ENCODE measurements at places on chromosomes 13 and 19.

DNA sequence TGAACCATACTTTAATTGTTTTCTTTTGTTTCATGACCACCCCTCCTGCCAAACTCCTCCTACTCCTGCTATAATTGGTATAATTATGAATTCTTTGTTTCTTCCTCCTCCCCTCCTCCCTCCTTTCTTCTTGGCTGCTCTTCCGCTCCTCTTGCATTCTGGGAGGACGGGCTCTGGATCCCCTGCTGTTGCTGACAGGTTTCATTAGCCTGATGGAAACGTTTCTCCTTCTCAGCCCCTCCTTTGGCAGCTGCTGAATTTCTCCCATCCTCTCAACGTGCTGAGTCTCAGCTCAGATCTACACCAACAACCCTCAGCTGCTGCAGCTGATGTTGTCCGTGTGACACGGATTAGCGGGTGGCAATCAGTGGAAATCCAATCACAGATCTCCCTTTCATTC lies 97.1 kb upstream of the UBAC2 start:
- no peak for DNase-seq

DNA sequence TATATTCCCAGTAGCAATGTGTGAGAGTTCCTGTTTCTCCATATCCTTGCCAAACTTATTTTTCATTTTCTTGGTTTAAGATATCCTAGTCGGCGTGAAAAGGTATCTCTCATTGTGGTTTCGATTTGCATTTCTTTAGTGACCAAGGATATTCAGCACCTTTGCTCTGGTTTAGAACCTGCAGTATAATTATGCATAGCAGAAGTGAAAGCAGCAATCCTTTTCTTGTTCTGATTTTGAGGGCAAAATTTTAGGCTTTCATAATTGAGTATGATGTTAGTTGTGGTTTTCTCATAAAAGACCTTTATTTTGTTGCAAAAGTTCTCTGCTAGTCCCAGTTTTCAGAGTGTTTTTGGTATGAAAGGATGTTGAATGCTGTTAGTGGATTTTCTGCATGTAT lies 491.0 kb downstream of the FGF9 start:
- no peak for DNase-seq

GRCh38 chr19:3613818-3614661 lies 7.4 kb upstream of the TBXA2R start:
- no peak for DNase-seq

DNA sequence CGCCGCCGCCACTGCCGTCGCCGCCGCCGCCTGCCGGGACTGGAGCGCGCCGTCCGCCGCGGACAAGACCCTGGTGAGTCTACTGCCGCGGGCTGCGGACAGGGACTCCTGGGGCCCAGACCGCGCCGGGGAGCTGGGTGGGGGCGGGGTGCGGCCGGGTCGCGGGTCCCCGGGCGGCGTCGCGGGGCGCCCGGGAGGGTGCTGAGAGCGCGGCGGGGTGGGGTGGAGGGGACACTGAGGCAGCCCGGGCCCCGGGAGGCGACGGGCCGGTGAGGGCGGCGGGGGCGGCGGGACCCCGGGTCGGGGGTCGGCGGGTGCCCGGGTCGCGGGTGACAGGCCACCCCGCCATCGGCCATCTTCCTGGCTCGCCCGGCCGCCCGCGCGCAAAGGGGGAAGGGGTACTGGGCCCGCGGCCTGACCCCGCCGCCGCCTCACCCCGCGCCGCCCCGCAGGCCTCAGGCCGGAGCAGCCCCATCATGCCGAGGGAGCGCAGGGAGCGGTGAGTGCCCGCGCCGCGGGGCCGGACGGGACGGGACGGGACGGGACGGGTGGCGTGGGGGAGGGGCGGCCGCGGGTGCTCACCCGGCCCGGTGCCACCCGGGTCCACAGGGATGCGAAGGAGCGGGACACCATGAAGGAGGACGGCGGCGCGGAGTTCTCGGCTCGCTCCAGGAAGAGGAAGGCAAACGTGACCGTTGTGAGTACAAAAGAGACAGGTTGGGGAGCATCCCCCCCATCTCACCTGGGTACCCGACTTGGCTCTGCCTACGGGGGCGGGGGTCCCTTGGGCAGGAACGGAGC lies 489 bp downstream of the CCNE1 start:
- DNase-seq: no peak

GRCh38 chr13:47903836-47904235 lies 97.2 kb downstream of the SUCLA2 start:
- DNase-seq: no peak

- DNase-seq: no peak
Observed at GRCh38 chr13:76836311-76836710, 49.9 kb downstream of the KCTD12 start.

DNA sequence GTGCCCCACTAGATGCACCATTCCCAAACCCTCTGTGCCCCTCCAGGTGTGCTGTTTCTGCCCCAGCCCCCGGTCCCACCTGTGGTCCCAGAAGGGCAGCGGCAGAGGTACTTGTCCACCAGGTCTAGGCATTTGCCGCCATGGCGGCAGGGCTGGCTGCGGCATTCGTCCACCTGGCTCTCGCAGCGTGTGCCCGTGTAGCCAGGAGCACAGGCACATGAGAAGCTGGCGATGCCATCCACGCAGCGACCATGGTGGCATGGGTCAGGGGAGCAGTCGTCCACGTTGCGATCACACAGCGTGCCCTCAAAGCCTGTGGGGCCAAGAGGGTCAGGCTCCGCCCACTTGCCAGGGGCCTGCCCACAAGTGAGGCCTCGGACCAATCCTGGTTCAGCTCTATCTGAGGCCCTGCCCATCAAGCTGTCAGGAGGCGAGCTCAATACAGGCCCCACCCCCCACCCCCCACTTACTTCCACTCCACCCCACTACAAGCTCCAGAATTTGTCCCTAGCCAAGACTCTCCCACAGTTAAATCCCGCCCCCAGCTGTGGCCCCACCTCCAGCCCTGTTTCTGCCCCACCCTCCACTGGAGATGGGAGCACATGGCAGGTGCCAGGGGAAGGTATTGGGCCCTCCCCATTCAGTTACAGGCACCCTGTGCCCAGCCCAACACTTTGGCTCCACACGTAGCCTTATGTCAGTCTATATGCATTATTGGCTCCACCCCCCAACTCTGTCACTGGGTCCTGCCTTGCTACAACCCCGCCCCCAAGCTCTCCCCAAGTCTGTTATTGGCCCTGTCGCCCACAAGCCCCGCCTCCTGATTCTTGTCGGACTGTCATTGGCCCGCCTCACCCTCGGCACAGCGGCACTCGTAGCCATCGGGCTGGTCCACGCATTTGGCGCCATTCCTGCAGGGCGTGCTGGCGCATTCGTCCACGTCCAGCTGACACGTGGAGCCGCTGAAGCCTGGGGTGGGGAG lies 13.5 kb downstream of the NOTCH3 start:
- DNase-seq: no peak

DNA sequence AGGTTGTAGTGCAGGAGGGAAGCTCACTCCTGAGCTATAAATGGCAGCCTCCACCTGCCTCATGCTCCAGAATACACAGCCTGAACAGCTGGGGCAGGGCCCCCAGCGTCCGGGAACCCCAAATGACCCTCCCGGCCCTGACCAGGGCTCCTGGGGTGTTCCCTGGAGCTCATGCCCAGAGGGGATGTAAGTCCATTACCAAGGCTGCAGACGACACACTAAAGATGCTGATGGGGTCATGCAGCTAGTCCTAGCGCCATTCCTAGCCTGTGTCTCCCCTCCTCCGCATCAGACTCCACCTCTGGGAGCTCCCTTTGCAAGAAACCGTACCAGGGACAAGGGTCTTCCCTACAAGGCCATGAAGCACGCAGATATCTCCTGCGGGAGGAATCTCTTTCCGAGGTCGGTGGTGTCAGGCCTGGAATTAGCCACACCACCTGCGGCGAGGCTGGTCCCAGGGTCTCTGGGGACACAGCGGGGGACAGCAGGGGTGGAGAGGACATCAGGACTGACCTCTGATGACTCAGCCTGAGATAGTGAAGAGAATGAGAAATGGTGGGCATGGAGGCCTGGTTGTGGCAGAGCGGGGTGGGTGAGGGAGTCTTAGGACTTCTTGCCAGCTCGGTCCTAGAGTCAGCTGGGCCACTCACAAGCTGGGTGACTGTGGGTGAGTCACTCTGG lies 11.9 kb upstream of the TPM4 start:
- DNase-seq: no peak

DNA sequence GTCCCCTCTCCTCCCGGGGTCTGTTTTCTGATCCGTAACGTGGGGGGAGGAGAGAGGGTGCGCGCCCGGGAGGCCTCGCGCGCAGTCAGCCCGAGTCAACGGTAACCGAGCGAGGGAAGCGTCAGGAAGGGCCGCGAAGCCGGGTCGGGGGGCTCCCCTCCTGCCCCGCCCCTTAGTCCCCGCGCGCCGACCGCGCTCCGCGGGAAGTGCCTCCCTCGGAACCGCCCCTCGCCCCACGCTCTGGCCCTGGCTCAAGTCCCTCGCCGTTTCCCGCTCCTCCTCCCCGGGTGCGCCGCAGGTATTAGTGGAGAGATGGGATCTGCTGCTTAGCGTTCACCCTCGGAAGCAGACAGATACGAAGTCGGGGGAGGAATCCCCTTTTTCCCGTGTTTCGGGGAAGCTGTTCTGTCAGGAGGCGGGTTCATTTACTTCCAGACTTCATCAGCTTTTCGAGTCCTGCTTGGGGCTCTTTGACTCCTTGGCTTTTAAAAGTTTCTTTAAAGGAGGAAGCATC lies 770 bp downstream of the HNRNPM start:
- DNase-seq: no peak

Measured in fibroblast of the conjunctiva (primary cell).